Gastrocnemius medialis (tissue), 4 donors: ENCODE measurements at places on chromosomes 7 and 10. TPM values are rescaled to one million over a fixed set of nuclear protein-coding genes. Genes with fewer than 3 reads are reported as not detected.

DNA sequence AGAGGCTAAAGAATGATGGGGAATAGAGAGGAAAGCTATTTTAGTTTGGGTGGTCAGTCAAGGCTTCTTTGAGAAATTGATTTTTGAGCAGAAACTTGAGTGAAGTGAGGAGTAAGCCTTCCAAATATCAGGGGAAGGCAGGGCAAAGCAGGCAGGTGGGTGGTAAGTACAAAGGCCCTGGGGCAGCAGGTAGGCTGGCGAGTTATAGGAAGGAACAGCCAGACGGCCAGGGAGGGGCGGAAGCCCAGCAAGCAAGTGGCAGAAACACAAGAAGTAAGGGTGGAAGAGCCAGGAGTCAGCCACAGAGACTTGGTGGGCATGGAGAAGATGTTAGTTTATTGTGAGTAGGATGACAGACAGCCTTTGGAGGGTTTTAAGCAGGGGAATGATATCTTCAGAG lies 34.9 kb downstream of the VWA2 start:
- H3K4me3 ChIP-seq: no peak overlapping the region
- H3K36me3 ChIP-seq: no peaks in the 10 kb centered on the region
- peaks cover 14% of the 10 kb centered on the region for H3K4me1 ChIP-seq
- H3K27me3 ChIP-seq: no peaks in the 10 kb centered on the region

DNA sequence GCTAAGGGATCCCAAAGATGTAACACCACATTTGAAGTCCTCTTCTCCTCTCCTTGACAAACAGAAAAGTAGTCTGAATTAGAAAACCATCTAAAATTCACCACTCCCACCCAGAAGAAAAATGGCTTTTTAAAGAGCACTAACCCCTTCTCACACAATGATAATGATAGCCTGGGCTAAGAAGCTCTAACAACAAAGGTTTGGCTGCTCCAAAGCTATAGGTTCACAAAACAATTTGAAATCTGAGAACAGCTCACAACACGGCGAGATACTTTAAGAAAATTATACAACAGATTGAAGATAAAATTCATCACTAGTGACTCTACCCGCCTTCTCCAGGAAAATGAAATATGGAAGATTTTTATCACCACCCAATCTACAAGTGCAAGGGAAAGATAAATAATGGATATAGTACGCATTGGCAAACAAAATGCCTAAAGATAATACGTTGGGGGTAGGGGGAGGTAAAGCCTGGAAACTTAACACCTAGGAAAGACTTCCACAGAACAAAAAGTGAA lies 7.4 kb downstream of the ITGB1 start:
- no peaks in the 10 kb centered on the region for H3K36me3 ChIP-seq
- H3K4me3 ChIP-seq: no peak overlapping the region

THNSL1 gene
- 1.7 TPM for total RNA-seq

BAIAP2L1 gene
- total RNA-seq: 0.59 TPM

DNA sequence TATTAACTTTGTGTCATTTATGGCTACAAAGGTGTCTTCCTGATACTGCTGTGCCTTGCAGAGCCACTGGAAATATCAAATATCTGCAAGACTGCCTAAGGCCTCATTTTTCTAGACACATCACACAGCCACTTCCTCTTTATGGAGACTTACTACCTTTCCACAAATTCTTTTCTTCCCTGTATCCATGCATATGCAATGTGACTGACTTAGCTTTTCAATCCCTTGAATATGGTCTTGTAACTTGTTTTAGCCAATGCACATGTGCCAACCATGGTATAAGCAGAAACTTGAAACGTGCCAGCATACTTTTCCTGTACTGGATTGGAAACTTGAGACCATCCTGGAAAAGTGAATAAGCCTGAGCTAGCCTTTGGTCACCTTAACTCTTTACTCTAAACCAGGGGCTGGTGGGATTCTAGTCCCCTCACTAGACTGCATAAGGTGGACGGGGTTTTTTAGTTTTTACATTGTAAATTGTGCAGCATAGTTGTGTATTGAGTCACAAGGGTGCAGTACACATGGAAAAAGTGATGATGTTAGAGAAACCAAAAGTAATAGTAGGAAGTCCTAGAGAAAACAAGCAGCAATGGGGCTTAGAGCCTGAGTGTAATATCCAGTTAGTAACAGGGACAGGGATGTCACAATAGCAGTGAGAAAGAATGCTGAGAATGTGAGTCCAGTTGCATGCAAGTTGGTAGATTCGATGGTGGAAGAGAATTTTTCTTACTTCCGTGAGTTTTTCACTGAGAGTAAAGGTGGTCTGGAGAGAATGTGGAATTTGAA lies 879.5 kb downstream of the SORCS1 start:
- H3K27me3 ChIP-seq: no peaks in the 10 kb centered on the region
- H3K36me3 ChIP-seq: no peaks in the 10 kb centered on the region
- no peak for DNase-seq

SEMA3E gene
- total RNA-seq: 0.22 TPM
